ENCODE measurements at places on chromosomes 4 and X.

- no peak for DNase-seq
Measured at GRCh38 chrX:111869639-111870034, 6.3 kb upstream of the TRPC5OS start.

GRCh38 chr4:102717448-102718092, 43.2 kb downstream of the MANBA start:
- no peak for DNase-seq

GRCh38 chr4:26860922-26861433, 337 bp downstream of the STIM2 start:
- DNase-seq, result peak; percentile 60

- DNase-seq, result no peak
Measured at GRCh38 chr4:168633064-168633463, 136.2 kb downstream of the PALLD start.

DNA sequence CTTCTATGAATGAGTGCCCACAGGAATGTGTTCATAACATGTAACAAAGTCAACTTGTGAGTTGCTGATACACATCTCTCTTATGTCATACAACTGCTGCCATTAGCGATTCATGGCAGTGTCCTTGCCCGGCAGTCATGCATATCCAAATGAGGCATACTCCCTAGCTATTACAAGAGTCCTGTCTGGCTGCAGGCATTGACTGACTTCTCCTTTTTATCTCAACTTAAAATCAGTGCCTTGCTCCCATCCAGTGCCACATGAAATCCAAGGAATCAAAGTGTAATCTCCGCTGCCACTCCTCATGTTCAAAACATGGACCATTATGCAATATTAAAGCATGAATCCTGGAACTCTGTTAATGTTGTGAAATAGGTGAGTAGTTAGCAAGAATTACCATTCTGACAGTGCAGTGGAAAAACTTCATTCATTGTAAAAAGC, 348.9 kb upstream of the FTHL17 start:
- no peak for DNase-seq

DNA sequence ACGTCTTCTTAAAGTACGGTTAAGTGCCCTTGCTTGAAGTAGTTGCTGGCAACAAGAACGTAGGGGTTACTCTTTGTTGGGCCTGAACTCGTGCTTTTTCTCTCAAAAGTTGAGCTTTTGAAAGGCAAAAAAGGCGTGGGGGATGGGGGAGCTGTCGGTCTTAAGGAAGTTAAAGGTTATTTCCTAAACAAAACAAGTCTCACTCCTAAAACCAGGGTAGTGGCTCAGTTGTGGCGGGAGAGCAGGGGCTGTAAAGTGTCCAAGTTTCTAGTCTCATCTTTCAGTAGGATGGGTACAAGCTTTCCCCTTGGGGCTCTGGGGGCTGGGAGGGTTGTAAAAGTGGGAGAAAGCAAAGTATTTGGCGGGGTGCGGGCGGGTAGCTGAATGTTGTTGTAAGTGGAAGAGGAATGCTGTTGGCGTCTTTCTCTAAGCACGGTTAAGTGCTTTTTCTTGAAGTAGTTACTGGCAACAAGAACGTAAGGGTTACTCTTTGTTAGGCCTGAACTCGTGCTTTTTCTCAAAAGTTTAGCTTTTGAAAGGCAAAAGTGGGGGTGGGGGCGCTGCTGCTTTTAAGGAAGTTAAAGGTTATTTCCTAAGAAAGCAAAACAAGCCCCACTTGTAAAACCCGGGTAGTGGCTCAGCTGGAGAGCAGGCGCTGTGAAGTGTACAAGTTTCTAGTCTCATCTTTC, 904 bp upstream of the WDR1 start:
- DNase-seq, result peak; percentile 78

GRCh38 chr4:131638781-131639180, 1510.3 kb upstream of the PCDH10 start:
- no peak for DNase-seq

- DNase-seq, result no peak
Measured at GRCh38 chr4:18319431-18319830, 297.9 kb upstream of the LCORL start.

DNA sequence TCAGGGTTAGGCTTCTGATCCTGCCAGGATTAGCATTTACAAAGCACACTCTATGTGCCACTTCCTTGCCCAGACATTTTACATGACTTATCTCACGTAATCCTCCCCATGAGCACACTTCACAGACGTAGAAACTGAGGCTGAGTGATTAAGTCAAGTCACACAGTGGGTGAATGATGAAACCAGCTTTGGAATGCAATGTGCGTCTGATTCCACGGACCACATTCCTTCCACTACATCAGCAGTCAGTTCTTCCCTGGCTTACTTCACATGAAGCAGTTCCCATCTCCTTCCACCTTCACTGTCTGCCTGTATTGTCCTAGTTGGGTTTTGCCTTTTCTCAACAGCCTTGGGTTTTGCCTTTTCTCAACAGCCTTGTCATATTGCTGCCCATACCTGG, 134.3 kb upstream of the PPARGC1A start:
- DNase-seq, result no peak

GRCh38 chrX:44747317-44747716, 96.5 kb upstream of the DUSP21 start:
- no peak for DNase-seq

DNA sequence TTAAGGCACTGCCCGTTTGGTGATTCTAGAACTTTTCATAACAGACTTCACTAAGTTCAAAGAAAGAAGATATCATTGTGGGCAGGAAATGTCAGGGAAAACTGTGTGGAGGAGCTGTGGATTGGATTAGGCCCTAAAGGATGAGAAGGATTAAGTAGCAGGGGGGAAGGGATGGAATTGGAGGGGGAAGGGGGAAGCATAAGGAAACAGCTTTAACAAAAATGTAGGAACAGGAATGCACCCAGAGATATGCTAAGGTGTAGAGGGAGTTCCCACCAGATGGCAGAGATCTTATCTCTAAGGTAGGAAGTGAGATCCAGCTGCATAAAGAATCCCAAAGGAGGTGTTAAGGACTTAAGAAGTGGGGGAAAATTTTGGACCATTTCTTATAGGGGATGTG, 114.5 kb downstream of the LARP7 start:
- no peak for DNase-seq

DNA sequence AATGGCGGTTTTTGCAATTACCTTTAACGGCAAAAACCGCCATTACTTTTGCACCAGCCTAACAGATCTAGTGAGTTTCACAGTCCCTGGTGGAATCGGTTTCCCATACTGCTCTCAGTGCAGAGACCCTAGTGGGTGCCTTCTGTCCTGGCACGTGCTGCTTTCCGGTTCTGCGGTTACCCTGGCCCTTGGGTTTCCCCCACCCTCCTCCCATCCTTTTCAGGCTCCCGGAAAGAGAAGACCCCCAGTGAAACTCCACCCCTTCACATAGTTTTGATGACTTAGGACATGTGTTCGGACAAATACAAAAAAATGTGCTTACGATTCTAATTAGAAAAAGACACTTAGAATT, 36.9 kb downstream of the NLGN3 start:
- peak; percentile 78 for DNase-seq

DNA sequence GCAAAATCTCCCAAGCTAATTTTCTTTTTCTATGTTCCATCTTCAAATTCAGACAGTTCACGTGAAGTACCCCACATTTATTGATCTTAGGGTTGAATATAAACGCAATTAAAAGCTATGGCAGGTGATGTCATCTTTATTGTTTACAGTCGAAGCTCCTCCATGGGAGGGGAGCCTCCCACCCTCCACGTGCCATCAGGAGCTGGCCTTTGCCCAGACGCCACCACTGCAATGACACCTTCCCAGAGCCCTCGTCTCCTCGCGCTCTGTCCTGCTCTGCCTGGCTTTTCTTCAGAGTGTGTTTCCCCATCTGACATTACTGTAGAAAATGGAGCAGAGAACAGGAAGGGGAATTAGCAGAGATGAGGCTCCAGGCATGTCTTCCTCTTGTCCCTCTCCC, 18.8 kb upstream of the CYP4V2 start:
- no peak for DNase-seq

DNA sequence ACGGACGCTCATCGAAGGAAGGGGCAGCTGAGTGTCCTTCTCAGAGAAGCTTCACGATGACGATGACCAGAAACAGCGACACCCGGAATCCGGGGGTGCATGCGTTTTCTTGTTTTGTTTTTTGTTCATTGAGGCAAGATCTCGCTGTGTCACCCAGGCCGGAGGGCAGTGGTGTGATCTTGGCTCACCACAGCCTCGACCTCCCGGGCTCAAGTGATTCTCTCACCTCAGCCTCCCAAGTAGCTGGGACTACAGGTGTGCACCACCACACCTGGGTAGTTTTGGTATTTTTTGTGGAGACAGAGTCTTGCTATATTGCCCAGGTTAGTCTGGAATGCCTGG, 19.8 kb downstream of the DGKQ start:
- DNase-seq, result no peak

DNA sequence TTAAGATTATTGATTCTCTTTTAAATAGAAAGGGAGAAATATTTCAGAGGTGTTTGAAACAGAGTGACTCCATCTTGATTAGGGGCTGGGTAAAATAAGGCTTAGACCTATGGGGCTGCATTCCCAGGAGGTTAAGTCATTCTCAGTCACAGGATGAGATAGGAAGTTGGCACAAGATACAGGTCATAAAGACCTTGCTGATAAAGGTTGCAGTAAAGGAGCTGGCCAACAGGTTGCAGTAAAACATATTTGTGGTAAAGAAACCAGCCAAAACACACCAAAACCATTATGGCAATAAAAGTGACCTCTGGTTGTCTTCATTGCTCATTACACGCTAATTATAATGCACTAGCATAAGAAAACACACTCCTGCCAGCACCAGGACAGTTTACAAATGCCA, 165.0 kb downstream of the SPIN4 start:
- no peak for DNase-seq

- no peak for DNase-seq
Measured at GRCh38 chrX:85026170-85026569, 22.5 kb downstream of the APOOL start.

DNA sequence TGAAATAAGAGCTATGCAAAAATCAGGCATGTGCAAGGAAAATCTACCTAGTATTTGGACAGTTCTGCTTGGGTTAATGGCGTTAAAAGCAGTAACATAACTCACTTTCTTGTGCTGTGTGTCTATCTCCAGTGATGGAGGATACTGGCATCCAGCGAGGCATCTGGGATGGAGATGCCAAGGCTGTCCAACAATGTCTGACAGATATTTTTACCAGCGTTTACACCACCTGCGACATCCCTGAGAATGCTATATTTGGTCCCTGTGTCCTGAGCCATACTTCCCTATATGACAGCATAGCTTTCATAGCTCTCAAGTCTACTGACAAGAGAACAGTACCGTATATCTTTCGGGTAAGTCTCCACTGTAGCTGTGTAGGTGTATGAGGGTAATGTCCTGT, 2.6 kb downstream of the PRDM8 start:
- no peak for DNase-seq

- no peak for DNase-seq
Measured at GRCh38 chr4:15149839-15150592, 147.7 kb downstream of the CPEB2 start.

DNA sequence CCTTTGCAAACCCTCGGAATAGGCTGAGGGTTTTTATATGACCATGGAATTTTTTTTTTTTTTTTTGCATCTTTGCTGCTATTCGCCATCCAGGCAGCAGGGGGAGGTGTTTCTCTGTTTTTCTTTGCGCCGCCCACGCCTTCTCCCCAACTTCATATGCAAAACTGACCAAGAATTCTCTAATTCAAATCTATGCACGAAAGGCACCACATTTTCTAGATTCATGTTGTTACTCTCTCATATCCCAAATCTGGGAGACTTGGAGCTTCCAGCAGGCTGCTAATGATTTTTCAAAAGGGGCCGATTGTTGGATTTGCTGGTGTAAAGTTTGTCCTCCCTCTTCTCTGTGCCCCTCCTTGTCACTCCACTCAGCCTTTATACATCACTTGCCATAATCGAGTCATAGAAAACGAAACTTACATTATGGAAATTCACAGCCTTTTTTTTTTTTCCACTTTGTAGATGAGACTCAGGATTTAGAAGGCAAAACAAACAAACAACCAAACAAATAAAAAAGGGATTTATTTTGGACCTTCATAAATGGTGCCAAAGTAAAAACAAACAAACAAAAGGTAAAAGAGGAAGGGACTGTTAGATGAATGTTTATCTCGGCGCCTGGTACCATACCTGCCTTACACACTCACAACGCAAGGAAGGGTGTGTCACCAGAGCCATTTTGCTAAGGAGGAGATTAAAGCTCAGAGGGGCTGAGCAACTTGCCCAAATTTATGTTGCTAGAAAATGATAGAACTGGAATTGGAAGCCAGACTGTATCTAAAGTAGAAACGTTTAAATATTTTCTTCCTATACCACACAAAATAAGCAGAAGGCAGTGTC, 29.3 kb upstream of the BOD1L1 start:
- DNase-seq, result peak; percentile 83
